CD4-positive, alpha-beta T cell treated with Interleukin-17A for 4 hours (primary cell): ENCODE measurements at places on chromosomes 11 and 22.

GRCh38 chr22:45008186-45008681, 1.6 kb downstream of the PHF21B start:
- DNase-seq, result no peak

DNA sequence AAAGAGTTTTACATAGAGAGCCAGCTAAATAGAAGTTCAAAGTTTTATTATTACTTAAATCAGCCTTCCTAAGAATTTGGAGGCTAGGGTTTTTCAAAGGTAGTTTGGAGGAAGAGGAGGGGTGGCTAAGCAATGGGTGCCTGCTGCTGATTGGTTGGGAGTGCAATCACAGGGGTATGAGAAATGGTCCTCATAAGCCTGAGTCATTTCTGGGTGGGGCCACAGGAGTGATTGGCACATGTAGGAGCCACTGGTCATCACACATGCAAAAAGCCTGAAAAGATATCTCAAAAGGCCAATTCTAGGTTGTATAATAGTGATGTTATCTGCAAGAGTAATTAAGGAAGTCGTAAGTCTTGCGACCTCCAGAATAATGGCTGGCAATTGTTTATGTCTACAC, 12.9 kb downstream of the OR51L1 start:
- DNase-seq, result no peak

GRCh38 chr22:30253205-30253852, 6.8 kb upstream of the LIF start:
- no peak for DNase-seq

- DNase-seq, result no peak
Observed at GRCh38 chr22:24816806-24817205, 10.8 kb downstream of the SGSM1 start.

DNA sequence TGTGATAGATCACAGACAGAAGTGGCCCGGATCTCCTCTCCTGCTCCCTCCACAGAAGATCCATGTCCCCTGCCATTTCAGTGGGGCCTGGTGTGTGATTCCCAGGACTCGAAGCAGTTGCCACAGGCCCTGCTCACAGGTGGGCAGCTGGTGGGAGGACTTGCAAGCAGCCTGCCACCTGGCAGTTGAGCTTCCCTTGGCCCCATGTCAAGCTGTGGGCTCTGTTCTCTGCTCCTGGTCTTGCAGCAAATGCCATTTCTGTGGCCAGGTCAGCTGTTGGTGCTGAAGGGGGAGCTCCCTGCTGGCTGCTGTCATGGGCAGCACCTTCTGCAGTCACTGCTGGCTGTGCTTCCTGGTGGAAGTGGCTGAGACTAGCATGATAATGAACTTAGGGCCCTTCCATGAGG, 59.1 kb upstream of the SLC22A12 start:
- DNase-seq, result no peak

GRCh38 chr11:75481223-75481921, 44.4 kb downstream of the GDPD5 start:
- DNase-seq, result no peak

- DNase-seq, result no peak
Observed at GRCh38 chr11:18230859-18231258, 5.7 kb downstream of the SAA4 start.

GRCh38 chr11:124301548-124301947, 12.2 kb downstream of the OR8D1 start:
- DNase-seq, result no peak

DNA sequence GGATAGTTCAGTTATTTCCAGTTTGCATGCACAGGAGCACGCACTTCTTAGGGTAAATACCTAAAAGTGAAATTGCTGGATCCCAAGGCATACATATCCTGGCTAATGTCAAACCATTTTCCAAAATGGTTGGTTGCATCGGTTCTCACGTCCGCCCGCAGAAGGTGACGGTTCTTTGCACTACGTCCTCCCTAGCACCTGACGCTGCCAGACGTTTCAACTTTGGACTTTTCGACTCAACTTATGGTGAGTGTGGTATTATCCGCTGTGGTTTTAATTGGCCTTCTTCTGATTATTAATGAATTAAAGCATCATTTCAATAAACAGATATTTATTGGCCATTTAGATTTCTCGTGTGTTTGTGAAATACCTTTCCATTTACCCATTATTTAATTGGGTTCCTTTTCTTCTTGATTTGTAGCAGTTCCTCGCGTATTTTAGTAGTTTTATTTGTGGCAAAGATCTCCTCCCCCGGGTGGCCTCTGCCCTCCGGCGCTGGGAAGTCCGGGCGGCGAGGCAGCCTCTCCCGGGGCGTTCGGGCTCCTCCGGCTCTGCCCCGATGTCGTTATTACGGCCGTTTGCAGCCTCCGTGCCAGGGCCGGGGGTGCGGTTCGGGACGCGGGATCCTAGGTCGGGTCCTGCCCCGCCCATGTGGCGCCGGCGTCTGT, at the start of gene JHY:
TSS of gene JHY (plus strand) at position 571 of the 668 bp plus-strand sequence. CDS start 3,091 bp downstream, outside the sequence.
- no peak for DNase-seq

DNA sequence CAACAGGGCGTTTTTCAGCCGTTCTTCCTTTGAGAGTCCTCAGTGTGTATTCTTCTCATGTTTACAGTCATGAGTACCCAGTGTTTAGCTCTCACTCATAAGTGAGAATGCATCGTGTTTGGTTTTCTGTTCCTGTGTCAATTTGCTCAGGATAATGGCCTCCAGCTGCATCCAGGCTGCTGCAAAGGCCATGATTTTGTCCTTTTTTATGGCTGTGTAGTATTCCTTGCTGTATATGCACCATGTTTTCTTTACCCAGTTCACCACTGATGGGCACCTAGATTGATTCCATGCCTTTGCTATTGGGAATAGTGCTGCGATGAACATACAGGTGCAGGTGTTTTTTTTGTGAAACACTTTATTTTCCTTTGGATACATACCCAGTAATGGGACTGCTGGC, 23.5 kb downstream of the B3GAT1 start:
- DNase-seq, result no peak

- DNase-seq, result no peak
Observed at GRCh38 chr22:39270280-39270679, 25.5 kb upstream of the PDGFB start.

GRCh38 chr11:33040033-33040861, 875 bp downstream of the TCP11L1 start:
- DNase-seq, result peak; percentile 24

DNA sequence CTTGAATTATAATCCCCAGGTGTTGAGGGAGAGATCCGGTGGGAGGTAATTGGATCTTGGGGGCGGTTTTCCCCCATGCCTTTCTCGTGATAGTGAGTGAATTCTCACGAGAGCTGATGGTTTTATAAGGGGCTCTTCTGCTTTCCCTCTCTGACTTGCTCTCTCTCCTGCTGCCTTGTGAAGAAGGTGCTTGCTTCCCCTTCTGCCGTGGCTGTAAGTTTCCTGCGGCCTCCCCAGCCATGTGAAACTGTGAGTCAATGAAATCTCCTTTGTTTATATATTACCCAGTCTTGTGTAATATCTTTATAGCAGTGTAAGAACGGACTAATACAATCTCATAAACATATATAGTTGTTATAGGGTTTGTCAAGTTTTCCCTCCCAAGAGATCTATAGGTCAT, 32.8 kb downstream of the KCNE3 start:
- DNase-seq, result no peak

GRCh38 chr11:111764621-111765020, 1.6 kb downstream of the PPP2R1B start:
- no peak for DNase-seq

DNA sequence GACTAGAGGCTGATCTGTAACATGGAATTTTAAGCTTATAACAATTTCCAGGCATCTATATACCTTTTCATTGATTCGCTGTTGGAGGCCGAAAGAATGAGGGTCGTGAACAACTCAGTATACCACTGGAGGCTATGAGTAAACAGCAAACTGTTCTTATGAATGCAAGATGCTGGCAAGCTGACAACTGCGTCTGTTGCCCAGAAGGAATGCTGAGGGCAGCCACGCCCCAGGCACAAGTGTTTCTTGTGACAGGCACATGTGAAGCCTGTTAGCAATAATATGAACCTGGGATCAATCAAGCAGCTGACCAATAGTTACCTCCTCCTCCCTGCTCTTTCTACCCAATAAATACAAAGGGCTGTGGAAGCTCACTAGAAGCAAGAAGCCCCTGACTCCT, 15.3 kb downstream of the RTCB start:
- no peak for DNase-seq

DNA sequence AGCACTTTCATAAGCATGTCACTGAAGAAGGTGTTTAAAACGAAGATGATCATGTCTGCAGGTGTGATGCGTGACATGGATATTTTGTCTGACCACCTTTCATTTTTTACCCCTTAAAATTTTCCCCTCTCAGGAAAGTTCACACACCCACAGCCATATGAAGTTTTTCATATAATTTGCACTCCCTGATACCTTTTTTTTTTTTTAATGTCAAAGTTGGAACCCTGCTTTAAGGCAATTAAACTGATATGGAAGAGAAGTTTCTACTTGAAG, 104.6 kb downstream of the ATXN10 start:
- DNase-seq, result no peak

DNA sequence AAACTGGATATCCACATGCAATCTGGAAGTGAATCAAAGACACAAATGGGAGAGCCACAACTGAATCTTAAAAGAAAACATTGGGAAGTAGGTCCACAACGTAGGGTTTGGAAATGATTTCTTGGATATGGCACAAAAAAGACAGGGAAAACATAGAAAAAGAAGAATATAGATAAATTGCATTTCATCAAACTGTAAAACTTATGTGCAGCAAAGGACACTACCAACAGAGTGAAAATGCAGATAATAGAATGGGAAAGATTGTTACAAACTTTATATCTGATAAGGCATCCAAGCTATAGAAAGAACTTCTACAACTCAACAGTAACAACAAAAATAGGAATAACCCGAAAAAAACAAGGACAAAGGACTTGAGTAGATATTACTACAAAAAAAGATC, 89.6 kb downstream of the ZNF280B start:
- no peak for DNase-seq

DNA sequence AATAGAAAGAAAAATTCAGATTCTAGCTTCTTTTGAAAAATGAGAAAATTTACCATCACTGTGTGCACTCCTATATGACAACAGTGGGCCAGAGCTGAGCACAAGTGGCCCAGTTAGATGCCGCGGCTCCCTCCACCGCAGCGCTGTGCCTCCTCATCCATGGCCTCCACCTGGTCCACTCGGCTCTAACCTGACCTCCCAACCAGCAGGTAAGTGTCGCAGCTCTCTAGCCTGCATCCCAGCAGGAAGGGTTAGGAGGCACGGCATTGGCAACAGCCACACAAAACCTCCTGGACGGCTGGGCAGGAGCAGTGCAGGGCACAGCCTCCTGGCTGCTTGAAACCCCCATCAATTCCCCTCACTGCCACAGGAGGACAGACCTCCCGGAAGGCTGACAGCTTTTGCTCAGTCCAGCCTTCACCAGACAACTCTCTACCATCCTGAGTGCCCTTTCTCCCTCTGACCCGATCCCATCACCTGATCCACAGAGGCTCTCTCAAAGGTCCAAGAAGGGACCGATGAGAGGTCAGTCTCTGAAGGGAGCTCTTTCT, 76.1 kb downstream of the RPL27A start:
- no peak for DNase-seq

DNA sequence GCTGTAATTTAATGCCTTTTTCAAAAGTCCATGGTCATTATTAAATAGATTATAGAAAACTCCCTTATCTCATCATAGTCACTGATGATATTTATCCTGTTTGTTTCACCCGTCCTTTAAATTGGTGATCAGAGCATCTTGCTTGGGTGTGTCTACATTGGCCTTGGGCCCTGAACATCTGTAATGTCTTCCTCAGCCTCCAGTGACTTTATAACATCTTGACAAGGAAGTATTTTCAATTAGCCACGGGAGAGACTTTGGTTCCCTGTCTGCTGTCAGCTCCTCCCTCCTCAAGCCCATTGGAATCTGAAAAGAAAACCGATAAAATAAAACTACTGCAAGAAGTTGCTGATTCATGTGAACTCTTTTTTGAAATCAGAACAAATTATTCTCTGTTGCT, 116.9 kb upstream of the TTC12 start:
- DNase-seq, result no peak

GRCh38 chr11:76628408-76628947, 42.1 kb downstream of the LRRC32 start:
- no peak for DNase-seq
